ENCODE measurements at places on chromosomes 4 and X.

GRCh38 chr4:80196922-80197573 is at the start of gene PRDM8:
PRDM8 (plus strand) TSS chr4:80197503; CDS start chr4:80200081, 2,578 bp downstream.
- DNase-seq = no peak

DNA sequence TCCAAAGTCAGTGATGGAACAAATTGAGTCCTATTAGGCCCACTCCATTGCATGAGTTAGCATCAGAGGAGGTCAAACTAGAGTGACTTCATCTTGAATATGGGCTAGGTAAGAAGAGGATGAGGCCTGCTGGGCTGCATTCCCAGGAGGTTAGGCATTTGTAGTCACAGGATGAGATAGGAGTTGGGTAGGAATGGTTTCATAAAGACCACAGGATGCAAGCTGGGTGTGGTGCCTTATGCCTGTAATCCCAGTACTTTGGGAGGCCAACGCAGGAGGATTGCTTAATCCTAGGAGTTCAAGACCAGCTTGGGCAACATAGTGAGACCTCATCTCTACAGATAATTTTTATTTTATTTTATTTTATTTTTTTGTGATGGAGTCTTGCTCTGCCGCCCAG is 26.8 kb downstream of the PDGFRA start:
- no peak for DNase-seq

DNA sequence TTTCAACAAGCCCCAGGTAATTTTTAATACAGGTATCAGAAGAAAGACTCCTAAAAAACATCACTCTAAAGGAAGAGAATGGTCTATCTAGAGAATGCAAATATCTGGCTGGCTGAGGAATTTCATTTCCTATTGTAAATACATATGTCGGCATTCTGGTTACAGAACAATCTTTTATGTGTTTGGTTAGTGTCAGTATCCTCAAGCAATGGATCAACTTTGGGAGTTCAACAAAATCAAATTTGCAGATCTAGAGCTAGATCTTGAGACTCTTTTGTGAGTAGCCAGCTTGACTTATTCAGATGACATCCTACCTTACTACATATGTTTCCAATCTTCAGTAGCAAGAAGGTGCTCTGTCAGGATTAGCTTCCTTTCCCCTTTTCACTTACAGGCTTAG is 145.1 kb downstream of the BTC start:
- DNase-seq = no peak

DNA sequence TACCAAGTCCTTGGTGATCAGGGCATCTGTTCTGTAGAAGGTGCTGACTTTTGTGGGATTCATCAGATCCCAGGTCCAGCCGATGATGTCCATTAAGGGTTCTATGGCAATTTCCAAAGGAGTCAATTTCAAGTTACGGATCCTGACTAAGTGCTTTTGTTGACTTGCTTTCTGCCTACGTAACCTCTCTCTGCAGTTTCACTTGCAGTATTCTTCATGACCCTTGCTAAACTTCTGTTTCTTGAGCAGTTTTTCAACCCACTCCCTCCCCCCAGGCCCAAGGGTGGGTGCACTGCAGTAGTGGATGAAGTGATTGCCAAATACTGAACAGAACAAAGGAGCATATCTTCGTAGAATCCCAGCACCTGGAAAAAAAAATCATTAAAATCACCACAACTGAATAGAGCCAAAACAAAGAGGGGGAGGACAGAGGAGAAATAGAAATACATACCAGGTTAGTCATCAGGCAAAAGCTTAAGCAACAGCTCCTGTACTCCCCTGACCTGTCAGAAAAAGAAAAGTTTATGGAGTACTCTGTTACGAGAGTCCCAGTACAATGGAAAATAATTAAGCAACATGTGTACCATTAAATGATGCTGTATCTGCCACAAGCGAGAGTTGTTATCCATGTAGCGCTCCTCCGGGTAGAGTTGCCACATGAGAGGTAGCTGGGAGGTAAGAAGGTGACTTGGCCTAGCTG is 5.8 kb downstream of the CMC4 start:
- no peak for DNase-seq

DNA sequence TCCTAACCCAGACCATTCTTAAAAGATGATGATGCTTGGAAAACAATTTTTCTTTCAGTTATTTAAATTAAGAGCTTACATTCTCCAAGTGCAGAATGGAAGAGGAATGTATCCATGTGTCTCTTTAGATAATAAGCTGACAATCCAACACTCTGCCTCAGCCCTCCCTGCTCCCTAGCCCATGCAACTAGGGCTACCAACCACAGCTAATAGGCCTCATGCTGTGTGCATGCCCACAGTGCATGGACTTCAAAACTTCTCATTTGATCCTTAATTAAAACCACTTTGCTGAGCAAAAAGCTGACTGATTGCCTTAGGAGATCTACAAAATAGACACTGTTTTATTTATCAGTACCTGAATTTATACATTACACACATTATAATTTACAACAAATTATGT is 473.9 kb downstream of the GALNTL6 start:
- DNase-seq = no peak

- DNase-seq = no peak
Measured at GRCh38 chr4:73445383-73446335, 9.6 kb downstream of the AFP start.

GRCh38 chr4:1166509-1167243 is 5.7 kb downstream of the SPON2 start:
- no peak for DNase-seq

DNA sequence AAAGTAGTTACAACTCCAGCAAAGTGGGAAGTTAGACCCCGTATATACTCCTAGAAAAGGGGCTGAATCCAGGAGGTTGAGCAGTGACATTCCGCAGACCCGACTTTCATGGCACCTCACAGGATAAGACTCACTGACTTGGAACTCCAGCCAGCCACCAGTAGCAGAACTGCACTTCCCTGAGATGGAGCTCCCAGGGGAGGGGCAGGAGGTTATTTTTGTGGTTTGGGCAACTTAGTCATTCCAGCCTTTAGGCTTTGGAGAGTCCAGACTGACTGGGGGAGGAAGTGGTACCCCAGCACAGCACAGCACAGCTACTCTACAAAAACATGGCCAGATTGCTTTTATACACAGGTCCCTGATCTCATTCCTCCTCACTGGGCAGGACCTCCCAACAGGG is 319.1 kb downstream of the PCDH19 start:
- no peak for DNase-seq

DNA sequence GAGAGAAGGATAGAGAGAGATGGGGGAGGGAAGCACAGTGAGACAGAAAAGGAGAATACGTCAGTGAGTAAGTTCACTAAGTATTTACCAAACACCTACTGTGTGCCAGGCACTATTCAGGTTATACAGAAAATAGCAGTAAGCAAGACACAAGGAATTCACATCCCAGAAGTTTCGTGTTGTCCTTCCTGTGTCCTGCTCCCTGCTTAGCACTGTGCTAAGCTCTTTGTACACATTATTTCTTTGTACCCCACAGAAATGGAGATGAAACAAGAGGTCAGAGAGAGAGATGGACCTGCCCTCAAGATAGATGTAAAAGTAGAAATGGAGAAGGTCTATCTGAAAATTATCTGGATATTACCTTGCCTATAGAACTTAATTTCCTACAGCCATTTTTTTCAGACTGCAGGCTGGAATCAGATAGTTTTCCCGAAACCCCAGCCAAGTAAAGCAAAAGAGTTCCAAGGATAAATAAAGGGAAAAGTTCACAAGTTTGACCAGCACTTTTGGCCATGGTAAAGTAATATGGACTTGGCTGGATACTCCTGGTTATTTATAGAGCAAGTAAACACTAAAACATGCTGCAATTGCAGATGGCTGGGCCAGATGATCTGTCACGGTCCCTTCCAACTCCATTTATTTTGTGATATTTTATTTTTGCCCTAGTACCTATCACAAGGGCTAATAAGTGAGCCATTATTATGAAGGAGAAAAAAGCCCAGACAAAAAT is 353.7 kb upstream of the SLC7A11 start:
- DNase-seq = no peak

GRCh38 chr4:124708517-124709300 is 3.8 kb downstream of the ANKRD50 start:
- no peak for DNase-seq

- DNase-seq = no peak
Measured at GRCh38 chr4:143488687-143489086, 24.8 kb upstream of the SMARCA5 start.

GRCh38 chr4:47641755-47642154 is 156.7 kb downstream of the ATP10D start:
- no peak for DNase-seq

Measured in mucosa of descending colon (tissue), 3 donors.